ENCODE measurements at places on chromosomes 4 and X.

DNA sequence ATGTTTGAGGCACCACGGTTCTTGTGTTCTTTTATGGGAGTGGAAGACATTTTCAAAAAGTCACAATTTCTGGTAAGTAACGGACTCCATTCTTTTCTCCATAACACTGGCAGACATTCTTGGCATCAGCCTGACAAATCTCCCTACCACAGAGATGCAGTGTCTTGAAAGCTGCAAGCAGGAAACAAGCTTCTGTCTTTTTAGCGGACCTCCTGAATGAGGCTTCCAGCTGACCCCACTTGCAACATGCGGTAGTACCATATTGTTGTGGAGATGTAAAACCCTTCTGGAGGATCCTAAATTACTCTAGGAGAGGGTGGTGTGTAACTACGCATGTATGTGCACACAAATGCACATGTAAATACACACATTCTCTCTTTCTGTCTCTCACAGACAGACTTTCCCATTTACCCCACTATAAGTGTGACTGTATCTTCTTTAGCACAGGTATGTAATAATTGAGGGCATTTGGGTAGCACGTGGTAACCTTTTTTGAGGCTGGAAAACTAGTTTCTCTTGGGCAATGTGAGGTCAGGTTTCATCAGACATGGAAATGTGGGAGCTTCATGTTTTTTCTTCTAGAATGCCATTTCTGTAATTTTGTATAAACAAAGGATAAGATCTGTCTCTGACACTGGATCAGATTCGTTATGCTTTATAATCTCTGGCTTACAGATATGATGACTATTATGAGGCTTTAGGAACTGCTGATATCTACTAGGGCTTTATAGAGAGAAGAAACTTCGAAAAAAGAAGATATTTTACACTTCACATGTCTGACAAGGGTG lies 130.1 kb downstream of the MGST2 start:
- DNase-seq = peak; percentile 34

DNA sequence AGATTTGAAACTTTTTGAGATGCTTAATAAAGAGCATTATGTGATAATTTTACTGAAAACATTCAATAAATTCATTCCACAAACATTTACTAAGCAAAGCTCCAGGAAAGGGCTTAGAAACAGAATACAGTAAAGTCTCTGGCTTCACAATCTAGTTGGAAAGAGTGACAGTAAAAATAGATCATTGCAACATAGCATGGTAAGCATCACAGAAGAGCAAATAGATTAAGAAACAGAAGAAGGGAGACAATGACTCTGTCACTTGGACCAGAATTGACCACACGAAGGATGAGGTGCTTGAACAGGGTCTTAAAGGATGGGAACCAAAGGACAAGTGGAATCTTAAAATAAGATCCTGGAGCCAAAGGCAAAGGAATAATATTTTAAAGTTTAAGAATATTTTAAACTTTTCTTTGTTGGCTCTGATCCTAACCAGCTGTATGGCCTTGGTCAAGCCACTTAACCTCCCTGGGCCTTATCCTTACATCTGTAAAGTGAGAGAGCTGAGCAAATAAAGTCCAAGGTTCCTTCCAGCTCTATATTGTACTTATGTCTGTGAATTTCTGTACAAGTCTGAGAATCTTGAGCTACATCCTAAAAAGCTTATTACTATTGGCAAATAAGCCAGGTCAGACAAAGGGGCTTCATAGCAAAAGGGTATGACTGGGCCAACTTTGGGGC lies 33.9 kb downstream of the SEC24D start:
- no peak for DNase-seq

DNA sequence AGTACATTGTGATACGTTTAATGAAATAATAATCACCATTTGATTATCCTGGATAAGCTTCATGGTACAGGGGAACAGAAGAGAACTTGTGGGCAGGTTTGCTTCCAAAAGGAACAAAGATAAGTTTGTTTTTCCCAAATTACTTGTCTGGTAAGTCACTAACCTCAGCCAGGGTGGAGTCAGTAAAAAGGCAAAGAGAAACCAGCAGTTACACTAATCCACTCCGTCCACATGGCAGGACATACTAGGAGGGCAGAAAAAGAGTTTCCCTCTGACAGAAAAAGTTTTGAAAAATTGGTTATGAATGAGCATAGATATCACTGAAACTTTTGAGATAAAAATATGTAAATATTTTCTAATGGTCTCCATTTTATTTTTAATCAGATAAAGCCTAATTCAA lies 285.9 kb downstream of the IL15 start:
- DNase-seq = no peak

DNA sequence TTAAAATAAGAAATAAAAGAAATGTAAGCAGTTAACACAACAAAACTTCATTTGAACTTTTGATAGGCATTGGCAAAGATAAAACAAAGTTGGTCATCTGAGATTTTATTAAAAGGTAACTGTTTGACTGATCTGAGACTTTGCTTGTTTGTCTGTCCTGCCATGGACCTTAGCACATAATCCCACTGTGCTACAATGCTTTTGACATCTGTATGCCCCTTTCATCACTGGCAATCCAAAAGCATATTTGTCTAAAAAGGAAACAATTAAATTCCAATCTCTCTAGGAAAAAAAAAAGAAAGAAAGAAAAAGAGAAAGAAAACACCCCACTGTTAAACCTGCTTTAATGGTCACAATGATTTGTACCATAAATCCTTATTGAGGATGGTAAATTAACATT lies 231.0 kb downstream of the DACH2 start:
- DNase-seq = no peak

DNA sequence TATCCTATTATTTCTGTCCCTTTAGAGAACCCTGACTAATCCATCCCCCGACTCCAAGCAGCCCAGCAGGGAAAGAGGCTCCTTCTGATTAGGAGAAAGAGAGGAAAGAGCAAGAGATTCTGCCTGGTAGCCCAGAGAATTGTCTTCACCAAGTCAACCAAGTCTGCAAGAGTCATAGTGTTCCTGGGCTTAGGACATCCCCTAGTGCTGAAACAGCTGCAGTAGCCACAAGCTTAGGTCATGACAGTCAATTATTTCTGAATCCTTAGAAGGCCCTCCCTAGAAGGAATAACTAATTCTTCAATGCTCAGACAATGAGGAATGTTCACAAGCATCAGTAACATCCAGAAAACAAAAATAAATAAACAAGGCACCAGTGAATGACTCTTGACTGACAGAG lies 480.3 kb upstream of the GRIA3 start:
- DNase-seq = peak; percentile 5

DNA sequence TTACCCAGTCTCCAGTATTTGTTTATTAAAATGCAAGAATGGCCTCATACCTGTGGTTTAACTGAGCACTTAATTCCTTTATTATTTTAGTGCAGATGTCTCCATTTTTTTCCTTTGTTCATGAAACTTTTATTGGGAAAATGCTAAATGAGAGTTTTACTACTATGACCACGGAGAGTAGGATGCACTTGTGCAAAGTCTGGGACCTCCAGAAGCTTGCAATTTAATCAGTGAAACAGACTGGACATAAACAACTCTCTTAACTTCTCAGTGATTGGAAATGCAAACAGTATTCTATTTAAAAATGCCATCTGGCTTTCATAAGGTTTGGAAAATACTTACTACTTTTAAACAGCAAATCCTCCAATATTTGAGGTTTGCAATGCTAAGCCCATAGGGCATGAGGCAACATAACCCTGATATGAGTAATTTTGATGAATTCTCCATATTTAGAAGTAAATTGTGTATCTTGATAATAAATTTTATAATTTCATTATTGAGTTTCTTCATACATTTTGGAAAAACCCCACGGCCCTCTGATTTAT lies 718.7 kb upstream of the MAGEB2 start:
- peak; percentile 48 for DNase-seq

DNA sequence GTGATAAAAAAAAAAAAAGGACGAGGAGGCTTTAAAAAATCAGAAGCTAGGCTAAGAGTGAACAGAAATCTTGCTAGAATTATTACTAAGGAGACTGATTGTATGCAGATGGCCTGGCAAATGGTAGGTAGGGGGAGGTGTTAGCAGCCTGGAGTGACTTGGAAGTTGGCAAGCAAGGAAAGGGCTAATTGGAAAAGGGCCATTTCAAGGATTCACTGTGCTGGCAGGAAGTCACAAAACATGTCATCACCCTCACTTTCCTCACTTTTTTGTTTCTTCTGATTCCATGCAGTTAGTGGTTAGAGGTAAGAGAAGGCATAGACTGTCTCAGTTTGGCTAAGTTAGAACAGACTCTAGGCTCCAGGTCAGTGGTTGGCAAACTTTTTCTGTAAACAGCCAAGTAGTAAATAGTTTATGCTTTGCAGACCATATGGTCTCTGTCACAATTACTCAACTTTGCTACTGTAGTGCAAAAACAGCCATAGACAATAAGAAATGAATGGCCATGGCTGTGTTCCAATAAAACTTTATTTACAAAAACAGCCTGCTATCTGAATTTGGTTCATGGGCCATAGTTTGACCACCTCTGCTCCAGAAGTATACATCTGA lies 646.5 kb upstream of the ACTRT1 start:
- peak; percentile 85 for DNase-seq

- no peak for DNase-seq
Measured at GRCh38 chr4:8384397-8385060, 56.0 kb downstream of the ACOX3 start.

GRCh38 chrX:34716302-34716701 lies 59.2 kb upstream of the TMEM47 start:
- DNase-seq = no peak

Data from fibroblast of skin of right quadriceps (primary cell).